Mesangial cell (primary cell): ENCODE measurements at places on chromosomes 11 and 22. TPM values are rescaled to one million over a fixed set of nuclear protein-coding genes. Genes with fewer than 3 reads are reported as not detected.

The GUCD1 gene
- 130 and 149 TPM in 2 replicates for total RNA-seq

The GSTT2 gene
- total RNA-seq, result 0.98 and 2.5 TPM in 2 replicates

The CSNK2A3 gene
- 0.81 and 0.89 TPM in 2 replicates for total RNA-seq

The ESAM gene
- 6.1 and 35.7 TPM in 2 replicates for total RNA-seq

The MYBPC3 gene
- not detected in 2 replicates for total RNA-seq

The NXPE1 gene
- not detected in 2 replicates for total RNA-seq

The PTGDR2 gene
- total RNA-seq, result 0.16 and 0.38 TPM in 2 replicates

The C11orf42 gene
- total RNA-seq, result not detected in 2 replicates

The NXPE4 gene
- total RNA-seq, result not detected in 2 replicates

The SLC5A4 gene
- 0.13 TPM in 1 of 2 replicates, not detected in the other for total RNA-seq

The FGF4 gene
- total RNA-seq, result not detected in 2 replicates

The CALCA gene
- 0.89 TPM in 1 of 2 replicates, not detected in the other for total RNA-seq

The DENND6B gene
- 1.5 and 9.8 TPM in 2 replicates for total RNA-seq

The CNTF gene
- total RNA-seq, result 0.49 and 0.51 TPM in 2 replicates

The OOSP4B gene
- not detected in 2 replicates for total RNA-seq

The OR8G1 gene
- total RNA-seq, result not detected in 2 replicates

The OR52D1 gene
- not detected in 2 replicates for total RNA-seq

The MAP6 gene
- total RNA-seq, result 0.65 and 0.89 TPM in 2 replicates

The SAA1 gene
- total RNA-seq, result 0.51 TPM in 1 of 2 replicates, not detected in the other

The GNB1L gene
- total RNA-seq, result 11.2 and 16.8 TPM in 2 replicates

The PLAAT5 gene
- 0.16 and 0.63 TPM in 2 replicates for total RNA-seq

The ASRGL1 gene
- 7.2 and 13.4 TPM in 2 replicates for total RNA-seq

The GGTLC2 gene
- total RNA-seq, result not detected in 2 replicates

The MS4A4E gene
- not detected in 2 replicates for total RNA-seq

The METTL15 gene
- 9.8 TPM in 2 replicates for total RNA-seq

The MEI1 gene
- 0.13 and 1.1 TPM in 2 replicates for total RNA-seq

The TESMIN gene
- 5.1 and 8.3 TPM in 2 replicates for total RNA-seq

The ISX gene
- not detected in 2 replicates for total RNA-seq

The CPT1A gene
- 1.3 and 11.9 TPM in 2 replicates for total RNA-seq

The SIK3 gene
- total RNA-seq, result 9.0 and 14.1 TPM in 2 replicates

The OR5B2 gene
- total RNA-seq, result not detected in 2 replicates

The FHIP1B gene
- total RNA-seq, result 11.6 and 18.6 TPM in 2 replicates
